ENCODE measurements at places on chromosomes 13 and 19.
A peak's percentile ranks its signal among the peaks of the same experiment; 100 is the strongest.

- no peaks in the 10 kb centered on the region for H3K36me3 ChIP-seq
- no peak overlapping the region for H3K4me3 ChIP-seq
- no peak overlapping the region for H3K27ac ChIP-seq
- DNase-seq: no peak
- no peaks in the 10 kb centered on the region for H3K4me1 ChIP-seq
Observed at GRCh38 chr13:51093574-51093973, 17.5 kb downstream of the C13orf42 start.

- H3K4me1 ChIP-seq: no peaks in the 10 kb centered on the region
- no peaks in the 10 kb centered on the region for H3K27me3 ChIP-seq
- no peak overlapping the region for H3K4me3 ChIP-seq
- no peak overlapping the region for H3K27ac ChIP-seq
Observed at GRCh38 chr13:45238945-45239795, 38.3 kb upstream of the KCTD4 start.

DNA sequence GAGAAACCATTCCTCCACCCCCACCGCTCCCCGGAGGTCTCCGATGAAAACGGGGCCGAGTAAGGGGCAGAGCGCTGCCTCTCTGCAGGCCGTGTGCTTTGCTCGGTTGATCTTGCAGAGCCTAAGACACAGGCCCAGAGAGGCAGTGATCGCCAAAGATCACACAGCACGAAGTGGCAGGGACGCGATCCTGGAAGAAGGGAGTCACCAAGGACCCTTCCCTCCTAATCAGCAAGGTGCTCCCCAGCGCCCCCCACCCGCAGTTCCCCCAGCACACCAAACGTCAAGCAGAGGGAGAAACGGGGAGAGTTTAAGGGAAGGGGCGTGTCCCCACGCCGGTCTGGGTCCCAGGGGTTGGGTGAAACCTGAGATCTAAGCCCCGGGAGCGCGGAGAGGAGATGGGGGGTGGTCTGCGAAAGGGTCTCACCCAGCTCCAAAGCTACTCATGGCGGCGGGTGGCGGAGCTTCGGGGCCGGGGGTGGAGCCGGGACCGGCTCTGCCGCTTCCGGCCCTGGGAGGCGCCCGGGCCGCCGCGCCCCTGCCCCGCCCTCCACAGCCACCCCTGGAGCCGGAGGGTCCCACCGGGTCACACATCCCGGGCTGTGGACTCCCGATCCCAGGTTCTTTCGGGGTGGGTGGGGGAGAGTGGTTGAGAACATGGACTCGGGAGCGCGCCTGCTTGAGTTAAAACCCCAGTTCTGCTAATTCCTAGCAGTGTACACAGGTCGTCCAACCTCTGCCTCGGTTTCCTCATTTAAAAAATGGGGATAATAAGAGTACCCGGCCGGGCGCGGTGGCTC lies at the start of gene EML2:
TSS of gene EML2 (minus strand) at position 468 of the 800 bp plus-strand sequence. CDS start at position 447, 21 bp downstream.
- peak within 1 kb of the TSS; percentile 78 for H3K27ac ChIP-seq
- peaks cover 8% of the 10 kb centered on the region for H3K27me3 ChIP-seq
- DNase-seq: peak; percentile 41
- peaks cover 2% of the 10 kb centered on the region for H3K36me3 ChIP-seq
- H3K4me3 ChIP-seq: peak within 1 kb of the TSS; percentile 86

- peaks cover 9% of the 10 kb centered on the region for H3K4me1 ChIP-seq
- H3K36me3 ChIP-seq: no peaks in the 10 kb centered on the region
- H3K27ac ChIP-seq: no peak overlapping the region
- no peak for DNase-seq
- no peaks in the 10 kb centered on the region for H3K27me3 ChIP-seq
Observed at GRCh38 chr13:32589471-32589870, 3.2 kb downstream of the PDS5B start.
